ENCODE measurements at places on chromosomes 2 and 18.

GRCh38 chr2:176638167-176639015, 369.1 kb downstream of the MTX2 start:
- peak; percentile 84 for DNase-seq

- DNase-seq, result no peak
Measured at GRCh38 chr2:20632446-20632990, 18.4 kb downstream of the HS1BP3 start.

GRCh38 chr2:197894751-197895274, 90.4 kb downstream of the PLCL1 start:
- no peak for DNase-seq

GRCh38 chr2:106115250-106115649, 78.9 kb downstream of the UXS1 start:
- no peak for DNase-seq

GRCh38 chr2:177195194-177195593, 17.4 kb upstream of the HNRNPA3 start:
- DNase-seq, result no peak

GRCh38 chr2:237497009-237497837, 10.2 kb downstream of the MLPH start:
- no peak for DNase-seq

GRCh38 chr2:2879781-2880180, 497.8 kb downstream of the EIPR1 start:
- DNase-seq, result no peak

- DNase-seq, result no peak
Measured at GRCh38 chr2:138334323-138334722, 167.2 kb upstream of the SPOPL start.

DNA sequence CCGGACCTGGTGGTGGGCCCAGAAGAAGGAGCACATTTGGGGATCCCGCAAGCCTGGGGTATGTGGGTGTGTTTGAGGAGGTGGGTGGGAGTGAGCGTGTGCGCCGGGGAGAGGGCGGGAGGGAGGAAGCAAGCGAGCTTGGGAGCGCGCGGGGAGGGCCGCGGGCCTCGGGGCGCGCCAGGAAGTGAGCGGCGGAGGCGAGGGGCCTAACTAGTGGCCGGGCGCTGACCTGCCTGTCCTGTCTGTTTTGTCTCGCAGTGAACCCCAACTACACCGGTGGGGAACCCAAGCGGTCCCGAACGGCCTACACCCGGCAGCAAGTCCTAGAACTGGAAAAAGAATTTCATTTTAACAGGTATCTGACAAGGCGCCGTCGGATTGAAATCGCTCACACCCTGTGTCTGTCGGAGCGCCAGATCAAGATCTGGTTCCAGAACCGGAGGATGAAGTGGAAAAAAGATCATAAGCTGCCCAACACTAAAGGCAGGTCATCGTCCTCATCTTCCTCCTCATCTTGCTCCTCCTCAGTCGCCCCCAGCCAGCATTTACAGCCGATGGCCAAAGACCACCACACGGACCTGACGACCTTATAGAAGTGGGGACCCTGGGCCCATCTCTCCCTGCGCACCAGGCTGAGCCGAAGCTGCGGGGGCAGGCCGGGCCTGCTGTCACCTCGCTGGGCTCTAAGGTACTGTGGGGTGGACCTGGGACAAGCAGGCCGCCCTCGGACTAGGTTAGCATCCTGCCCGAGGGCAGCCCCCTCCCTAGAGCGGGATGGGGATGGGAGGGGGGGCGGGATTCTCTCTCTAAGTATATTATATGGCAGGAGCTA, 1.2 kb downstream of the HOXD4 start:
- DNase-seq, result peak; percentile 49

GRCh38 chr18:34543945-34544344, 166.2 kb upstream of the DTNA start:
- no peak for DNase-seq

DNA sequence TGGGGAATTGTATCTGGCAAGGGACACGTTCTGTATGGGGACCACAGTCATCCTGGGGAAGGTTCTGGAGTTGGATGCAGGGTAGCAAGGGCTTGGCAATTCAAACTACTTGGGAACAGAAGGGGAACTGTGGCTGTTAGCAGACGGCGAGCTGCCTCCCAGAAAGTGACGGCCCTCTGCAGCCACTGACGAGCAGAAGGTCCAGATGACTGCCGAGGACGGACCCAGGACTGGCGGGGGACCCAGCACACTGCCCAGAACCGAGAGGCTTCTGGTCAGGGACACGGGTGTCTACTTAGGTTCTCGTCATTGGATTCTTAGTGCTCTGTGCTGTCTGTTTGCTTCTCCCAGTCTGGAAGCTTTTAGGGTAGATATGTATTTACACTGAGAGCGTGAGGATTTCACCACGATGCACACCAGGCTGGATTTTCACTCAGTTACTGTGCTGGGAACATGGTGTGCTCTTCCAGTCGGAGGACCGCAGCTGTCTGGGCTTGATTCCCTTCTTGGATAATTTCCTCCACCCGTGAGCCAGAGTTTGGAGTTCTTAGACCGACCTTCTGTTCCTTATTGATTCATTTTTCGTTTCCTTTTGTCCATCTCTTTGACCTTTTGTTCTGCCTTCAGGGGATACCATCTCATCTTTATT, 13.4 kb downstream of the GPR35 start:
- DNase-seq, result peak; percentile 50

DNA sequence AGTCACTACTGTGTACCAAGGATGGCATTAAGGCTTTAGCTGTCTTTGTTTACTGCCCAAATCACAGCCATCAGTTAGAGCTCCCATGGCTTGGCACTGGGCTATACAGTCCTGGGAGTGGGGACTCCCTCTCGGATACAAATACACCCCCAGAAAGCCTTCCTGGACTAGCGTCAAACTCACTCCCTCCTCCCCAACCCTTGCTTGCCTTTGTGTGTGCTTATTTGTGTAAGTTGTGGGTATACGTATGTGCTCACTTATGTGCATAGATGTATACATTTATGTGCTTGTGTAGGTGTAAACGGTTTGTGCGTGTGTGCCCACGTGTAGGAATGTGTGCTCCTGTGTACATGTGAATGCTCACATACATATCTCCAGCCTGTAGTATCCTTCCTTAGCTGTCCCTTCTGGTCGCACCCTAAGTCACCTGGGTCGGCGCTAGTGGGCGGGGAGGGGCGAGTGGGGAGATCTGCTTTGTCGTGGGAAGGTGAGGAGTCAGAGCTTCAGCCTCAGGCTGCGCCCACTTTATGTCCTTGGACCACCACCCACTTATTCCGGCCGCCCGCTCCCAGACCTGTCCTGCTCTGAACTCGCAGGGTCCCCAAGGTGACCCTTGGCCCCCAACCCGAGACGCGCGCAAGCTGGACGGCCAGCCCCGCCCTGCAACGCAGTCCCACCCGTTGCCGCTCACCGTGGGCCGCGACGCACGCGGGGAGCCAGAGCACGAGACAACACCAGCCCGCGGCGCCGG, 461 bp downstream of the PRADC1 start:
- no peak for DNase-seq

DNA sequence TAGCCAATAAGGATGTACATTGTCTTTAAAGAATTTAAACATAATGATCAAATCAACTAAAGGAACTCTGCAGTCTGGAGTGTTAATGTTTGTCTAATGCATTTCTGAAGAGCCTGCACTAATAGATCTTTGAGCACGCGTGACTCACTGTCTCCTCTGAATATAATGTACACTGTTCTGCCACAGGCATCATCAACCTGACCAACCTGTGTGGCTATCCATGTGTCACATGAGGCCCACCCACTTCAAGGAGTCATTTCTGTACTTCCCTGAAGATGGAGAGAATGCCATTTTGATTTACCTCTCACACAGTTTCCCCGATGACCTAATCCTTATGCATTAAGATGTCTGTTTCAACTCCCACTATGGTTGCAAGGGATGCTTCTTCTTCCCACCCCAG, 434.0 kb upstream of the SPHKAP start:
- no peak for DNase-seq

DNA sequence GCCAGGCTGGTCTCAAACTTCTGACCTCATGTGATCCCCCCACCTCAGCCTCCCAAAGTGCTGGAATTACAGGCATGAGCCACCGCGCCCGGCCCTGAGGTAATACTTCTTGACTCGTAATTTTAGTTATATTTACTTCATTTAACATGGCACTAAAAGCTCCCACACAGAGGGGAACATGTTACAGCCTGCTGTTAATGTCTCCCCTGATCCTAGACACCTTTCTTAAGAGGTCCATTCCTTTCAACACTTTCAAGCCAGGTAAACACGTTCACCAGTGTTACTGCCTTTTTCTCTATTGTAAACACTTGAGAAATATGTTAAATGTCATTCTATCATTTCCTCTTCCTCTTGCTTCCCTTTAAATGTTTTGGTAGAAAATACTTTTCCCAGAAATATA, 161.4 kb downstream of the METTL4 start:
- DNase-seq, result no peak

GRCh38 chr2:128798502-128799283, 480.0 kb upstream of the HS6ST1 start:
- DNase-seq, result peak; percentile 10

- DNase-seq, result no peak
Measured at GRCh38 chr2:108535357-108535631, 1.0 kb downstream of the LIMS1 start.

DNA sequence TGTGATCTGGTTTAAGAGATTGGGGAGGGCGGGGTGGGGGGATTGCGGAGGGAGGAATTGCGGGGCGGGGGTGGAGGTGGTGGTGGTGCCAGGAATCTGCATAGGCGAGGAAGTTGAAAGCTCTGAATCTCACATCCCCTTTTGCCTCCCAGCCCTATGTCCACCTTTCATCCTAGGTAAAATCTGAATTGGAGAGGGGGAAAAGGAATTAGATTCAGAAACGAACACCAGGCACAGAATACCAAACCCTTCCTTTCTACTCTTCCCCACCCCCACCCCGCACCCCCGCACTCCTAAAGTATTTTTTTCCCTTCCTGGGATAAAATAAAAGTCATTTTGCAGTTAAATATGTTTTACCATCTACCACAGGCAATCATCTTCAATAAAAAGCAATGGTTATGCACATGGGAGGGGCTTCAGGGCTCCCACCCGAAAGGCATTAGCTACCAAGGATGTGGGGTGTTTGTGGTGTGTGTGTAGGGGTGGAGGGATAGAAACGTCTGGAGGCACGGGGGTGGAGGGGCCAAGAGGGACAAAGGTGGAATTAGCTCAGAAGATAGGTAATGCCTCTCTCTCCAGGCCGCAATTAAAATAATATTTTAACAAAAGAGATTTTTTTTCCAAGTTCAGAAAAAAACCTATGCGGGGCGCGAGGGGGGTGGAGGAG, 1.8 kb downstream of the IGFBP5 start:
- DNase-seq, result no peak

GRCh38 chr2:30974092-30974491, 164.1 kb downstream of the GALNT14 start:
- DNase-seq, result no peak

DNA sequence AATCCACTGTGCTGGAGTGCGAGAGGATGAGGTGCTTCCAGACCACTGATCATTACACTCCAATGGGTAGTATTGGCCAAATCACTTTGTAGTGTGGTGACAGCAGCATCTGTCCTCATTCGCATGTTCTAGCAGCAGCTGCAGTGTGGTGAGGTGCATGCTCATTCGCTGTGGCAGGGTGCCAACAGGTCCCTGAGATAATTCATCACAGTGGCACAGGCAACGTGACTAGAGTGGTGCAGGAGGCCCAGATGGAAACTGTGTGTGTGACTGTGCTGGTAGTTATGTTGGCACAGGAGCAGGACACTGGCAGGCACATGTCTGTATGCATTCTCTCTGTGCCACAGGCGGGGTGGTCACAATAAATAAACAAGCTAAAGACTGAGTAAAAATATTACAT, 329.5 kb upstream of the SYT4 start:
- DNase-seq, result no peak

GRCh38 chr2:240733803-240734495, 42.3 kb downstream of the AQP12A start:
- DNase-seq, result peak; percentile 58

GRCh38 chr2:170747921-170748320, 22.3 kb upstream of the ERICH2 start:
- DNase-seq, result no peak

DNA sequence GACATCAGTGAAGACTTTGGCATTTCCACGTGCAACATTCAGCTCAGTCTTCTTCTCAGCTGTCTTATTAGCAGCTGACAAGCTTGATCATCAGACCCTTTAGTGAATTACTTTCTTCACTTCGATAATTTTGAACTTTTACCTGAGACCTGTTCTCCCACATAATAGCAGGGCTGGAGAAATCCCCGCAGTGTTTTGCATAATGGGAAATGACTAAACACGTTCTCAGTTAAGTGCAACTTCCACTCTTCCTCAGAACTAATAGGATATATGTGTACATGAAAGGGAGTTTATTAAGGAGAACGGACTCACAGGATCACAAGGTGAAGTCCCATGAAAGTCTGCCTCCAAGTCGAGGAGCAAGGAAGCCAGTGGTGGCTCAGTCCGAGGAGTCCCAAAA, 28.8 kb upstream of the MBP start:
- no peak for DNase-seq

- no peak for DNase-seq
Measured at GRCh38 chr2:226208726-226209125, 590.9 kb downstream of the IRS1 start.

DNA sequence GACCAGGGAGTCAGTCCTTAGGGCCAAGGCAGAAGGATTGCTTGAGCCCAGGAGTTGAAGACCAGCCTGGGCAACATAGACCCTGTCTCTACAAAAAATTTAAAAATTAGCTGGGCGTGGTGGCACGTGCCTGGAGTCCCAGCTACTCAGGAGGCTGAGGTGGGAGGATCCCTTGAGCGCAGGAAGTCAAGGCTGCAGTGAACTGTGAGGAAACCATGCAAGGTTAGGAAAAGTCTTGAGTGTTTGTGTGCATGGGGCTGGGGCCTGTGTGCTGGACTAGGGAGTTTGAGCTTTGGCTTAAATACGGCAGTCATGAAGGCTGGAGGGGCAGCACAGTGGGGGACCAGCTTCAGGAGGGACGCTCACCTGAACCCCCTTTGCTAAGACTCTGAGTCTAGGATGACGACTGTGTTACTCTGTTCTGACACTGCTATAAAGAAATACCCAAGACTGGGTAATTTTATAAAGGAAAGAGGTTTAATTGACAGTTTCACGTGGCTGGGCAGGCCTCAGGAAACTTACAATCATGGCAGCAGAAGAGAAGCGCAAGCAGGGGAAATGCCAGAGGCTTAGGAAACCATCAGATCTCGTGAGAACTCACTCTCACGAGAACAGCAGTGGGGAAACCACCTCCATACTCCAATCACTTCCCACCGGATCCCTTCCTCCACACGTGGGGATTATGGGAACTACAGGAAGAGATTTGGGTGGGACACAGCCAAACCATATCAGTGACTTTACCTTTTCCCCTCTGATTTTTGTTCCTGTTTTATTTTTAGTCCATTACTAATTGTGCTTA, 39.4 kb downstream of the GORASP2 start:
- DNase-seq, result no peak

DNA sequence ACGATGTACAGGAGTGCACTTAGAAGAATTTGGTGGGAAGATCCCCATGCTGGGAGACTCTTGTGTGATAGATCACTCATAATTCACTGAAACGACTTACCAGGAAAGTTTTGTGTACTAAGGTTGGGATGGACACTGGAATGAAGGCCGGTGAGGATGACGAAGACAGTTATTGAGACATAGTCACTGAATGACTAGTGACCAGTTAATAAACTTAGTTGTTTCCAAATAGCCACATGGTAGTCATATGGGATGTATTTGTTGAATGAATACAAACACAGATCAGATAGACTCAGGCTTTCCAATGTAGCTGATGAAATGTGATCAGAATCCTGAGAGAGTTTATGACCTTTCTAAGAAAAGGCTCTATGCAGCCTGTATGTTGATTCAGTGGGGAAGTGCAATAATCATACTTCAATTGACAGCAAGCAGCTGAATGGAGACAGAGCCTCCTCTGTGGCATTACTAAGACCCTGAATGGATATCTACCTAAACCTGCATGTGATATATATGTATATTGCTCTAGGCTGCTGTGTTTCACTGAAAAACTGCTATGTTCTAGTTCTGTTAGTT, 20.4 kb downstream of the GDF7 start:
- DNase-seq, result no peak

Data from activated CD8-positive, alpha-beta memory T cell treated with anti-CD3 and anti-CD28 coated beads, Interleukin-2, amount 50 U/mL, for 48 hours (primary cell).